ENCODE measurements at places on chromosomes 1 and 21.

DNA sequence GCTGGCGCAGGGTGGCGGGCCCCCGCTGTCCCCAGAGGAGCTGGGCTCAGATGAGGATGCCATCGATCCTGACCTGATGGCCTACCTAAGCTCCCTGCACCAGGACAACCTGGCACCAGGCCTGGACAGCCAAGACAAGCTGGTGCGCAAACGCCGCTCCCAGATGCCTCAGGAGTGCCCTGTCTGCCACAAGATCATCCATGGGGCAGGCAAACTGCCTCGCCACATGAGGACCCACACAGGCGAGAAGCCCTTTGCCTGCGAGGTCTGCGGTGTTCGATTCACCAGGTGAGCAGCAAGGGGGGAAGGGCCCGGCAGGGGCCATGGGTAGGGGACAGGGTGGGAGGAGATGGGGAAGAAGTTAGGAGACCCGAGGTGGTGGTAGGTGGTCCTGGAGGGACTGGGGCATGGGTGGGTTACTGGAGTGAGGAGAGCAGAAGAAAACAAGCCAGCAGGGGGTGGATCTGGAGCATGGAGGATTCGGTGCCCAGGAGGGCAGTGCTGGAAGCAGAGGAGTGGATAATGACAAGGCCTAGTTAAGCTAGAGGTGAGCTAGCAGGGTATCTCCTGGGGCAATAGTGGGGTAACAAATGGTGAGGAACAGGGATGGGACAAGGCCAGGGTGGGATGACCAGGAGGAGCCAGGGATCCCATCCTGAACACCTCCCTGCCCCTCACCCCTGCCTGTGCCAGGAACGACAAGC is 13.1 kb downstream of the ZBTB7B start:
- DNase-seq, result no peak

- no peak for DNase-seq
Observed at GRCh38 chr1:230371923-230372703, 54.0 kb downstream of the PGBD5 start.

DNA sequence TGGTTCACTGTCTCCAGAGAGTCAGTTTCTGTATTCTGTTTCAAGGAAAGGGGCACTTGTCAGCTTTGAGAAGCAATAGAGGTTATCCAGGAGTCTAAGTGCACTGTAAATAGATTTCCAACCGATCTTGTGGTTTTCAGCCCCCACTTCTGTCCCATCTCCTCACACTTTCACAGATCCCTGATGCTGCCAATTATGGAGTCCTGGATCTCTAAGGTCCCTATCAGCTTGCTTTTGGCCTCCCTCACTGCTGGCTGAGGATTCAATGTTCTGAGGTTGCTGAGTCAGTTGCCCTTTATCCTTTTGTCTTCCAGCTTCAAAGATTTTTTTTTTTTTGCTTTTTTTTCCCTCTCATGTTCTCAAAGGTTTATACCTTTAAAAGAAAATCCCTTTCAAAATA is 98.4 kb downstream of the DIRAS3 start:
- no peak for DNase-seq

- no peak for DNase-seq
Observed at GRCh38 chr1:222896630-222897526, 82.0 kb downstream of the DISP1 start.

- DNase-seq, result no peak
Observed at GRCh38 chr21:24367936-24368335, 1239.3 kb downstream of the MRPL39 start.

- peak; percentile 64 for DNase-seq
Observed at GRCh38 chr1:110672001-110672752, 2.6 kb downstream of the KCNA3 start.

GRCh38 chr21:39048574-39048973 is 134.7 kb downstream of the PSMG1 start:
- DNase-seq, result no peak

DNA sequence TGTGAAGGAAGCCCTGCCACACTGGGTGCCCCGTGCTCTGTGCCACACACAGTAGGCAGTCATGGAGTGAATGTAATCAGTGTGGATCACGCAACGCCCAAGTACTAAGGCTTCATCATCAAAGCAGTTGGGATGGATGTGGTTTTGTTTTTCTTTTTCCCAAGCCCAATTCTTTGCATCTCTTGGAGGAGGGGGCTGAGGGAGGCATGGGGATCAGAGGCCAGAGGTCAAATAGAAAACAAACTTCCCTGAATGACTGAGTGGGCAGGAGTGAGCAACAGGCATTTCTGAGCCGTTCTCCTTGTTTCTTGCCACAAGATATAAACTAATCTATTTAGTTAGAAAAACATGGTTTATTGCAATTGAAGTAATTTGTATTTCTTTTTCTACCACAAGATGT is 85.3 kb downstream of the TRABD2B start:
- no peak for DNase-seq

- peak; percentile 7 for DNase-seq
Observed at GRCh38 chr1:32321712-32322291, 14.2 kb downstream of the MARCKSL1 start.

- no peak for DNase-seq
Observed at GRCh38 chr21:27622631-27623030, 655.7 kb upstream of the ADAMTS5 start.

DNA sequence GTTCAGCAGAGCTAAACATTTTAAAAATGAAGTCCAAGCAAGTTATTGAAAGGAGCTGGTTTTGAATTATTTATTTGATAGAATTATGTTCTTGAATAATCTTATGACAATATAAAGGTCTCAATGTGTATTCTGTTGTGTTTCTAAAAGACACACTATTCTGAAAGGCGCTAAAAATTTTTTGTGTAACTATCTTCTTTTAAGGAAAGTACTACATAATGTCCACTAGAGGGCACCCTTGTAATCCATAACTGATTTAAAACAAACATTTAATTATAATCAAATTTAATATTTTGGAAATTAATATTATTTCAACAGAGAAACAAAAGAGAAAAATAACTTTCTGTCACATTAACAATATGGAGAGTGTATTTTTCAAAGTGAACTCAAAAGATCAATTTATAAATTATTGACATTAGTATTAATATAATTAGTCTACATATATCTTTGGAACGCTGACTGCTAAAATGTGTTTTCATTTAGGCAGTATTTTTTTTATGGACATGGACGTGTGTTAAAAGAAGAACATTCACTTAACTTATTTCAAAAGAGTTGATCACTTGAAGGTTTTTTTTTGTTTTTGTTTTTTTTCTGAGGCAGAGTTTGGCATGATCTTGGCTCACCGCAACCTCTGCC is 248.4 kb downstream of the DENND1B start:
- no peak for DNase-seq

GRCh38 chr1:25917996-25918395 is 11.8 kb upstream of the STMN1 start:
- DNase-seq, result no peak

DNA sequence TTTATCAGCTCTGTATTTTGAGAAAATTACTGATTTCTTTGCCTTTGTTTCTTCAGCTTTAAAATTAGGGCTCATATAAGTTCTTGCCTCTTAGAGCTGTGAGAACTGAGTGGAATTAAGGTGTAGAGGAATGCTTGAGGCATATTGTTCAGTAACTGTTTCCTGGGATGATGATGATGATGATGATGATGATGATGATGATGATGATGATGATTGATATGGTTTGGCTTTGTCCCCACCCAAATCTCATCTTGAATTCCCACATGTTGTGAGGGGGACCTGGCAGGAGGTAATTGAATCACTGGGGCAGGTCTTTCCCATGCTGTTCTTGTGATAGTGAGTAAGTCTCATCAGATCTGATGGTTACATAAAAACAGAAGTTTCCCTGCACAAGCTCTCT is 118.7 kb downstream of the CHRM3 start:
- DNase-seq, result no peak

DNA sequence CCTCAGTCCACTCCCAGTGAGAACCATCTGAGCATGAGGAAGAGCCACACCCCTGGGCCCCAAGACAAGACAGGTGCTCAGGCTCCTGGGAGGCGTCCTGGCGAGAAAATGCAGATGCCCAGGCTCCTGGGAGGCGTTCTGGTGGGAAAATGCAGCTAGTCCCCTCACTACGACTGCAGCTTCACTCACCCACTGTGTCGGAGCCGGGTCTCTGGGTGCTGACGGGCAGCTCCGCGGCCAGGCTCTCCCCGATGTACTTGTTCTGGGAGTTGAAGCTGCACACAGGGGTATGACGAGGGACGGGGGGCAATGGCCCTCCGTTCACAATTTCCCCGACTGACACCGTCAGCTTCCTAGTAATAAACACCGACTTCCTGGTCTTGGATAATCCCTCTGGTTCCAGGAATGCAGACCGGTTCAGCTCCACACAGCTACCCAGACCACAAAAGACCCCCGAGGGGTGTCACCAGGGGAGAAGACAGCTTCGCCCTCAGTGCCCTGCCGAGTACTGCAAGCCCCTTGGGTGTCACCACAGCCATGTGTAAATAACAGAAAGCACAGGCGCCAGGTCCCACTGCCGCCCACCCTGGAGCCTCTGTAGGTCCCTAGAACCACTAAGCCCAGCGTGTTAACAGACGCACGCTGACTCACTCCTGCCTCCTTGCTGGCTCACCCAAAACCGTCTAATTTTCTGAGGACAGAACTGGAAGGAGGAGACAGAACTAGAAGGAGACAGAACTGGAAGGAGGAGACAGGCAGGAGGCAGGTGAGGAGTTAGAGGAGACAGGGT is 19.5 kb downstream of the MCM3AP start:
- DNase-seq, result no peak

- DNase-seq, result no peak
Observed at GRCh38 chr1:185453496-185454192, 136.6 kb upstream of the IVNS1ABP start.

DNA sequence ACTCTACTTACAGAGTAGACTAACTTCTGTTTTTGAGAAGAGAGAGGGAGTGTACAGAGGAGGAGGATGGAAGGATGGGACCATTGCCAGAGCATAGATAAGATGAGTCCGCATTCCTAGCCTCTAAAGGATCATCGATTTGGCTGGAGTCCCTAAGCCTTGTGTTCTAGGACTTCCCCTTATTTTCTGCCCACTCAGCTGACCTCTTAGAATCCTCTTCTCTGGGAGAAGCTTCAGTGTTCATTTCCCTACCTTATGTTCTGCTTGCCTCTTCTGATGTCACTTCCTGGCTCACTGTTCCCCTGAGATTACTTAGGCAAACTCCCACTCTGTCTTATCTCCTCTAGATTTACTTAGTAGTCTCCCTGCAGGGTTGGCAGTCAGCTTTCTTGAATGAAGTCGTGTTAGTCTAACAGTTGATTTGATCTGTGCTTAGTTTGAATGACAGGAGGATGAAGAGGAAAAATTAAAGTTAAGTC is 156.7 kb downstream of the SYT2 start:
- no peak for DNase-seq

DNA sequence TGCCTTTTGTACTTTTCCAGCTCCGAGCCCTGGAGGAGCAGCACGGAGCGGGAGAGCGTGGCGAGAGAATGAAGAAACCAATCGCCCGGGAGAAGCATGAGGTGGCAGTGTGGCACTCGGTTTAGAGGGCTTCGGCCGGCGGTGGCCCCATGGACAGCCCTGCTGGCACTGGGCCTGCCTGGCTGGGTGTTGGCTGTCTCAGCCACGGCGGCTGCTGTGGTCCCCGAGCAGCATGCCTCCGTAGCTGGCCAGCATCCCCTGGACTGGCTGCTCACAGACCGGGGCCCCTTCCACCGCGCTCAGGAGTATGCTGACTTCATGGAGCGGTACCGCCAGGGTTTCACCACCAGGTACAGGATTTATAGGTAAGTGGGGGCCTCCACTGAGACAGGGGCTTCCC is 59.0 kb downstream of the BRINP2 start:
- no peak for DNase-seq

DNA sequence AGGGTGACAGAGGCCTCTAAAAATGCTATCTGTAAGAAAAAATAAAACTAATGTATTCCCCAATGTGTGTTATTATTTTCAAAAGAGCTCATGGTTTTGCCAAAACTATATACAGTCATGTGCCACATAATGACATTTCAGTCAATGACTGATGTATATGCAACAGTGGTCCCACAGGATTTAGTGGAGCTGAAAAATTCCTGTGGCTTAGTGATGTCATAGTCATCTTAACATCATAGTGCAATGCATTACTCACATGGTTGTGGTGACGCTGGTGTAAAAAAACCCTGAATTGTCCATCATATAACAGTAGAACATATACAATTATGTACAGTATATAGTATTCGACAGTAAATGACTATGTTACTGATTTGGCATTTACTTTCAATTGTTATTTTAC is 172.4 kb downstream of the CACNA1E start:
- no peak for DNase-seq

DNA sequence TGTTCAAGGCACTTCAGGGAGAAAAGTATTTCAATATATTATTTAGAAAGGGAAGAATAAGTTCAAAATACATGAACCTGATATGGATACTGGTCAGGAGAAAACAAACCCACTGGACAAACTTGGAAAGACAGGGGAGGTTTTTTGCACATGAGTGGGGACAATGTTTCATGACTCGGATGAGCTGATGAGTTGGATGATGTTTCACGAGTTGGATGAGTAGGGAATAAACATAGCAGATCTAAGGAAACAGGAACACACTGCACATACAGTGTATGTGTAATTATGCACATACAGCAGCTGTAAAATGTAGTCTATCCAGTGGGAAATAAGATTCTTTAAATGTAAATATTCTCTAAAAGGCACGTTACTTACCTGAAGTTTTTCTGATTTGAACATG is 682.9 kb upstream of the ADAMTS5 start:
- DNase-seq, result no peak

DNA sequence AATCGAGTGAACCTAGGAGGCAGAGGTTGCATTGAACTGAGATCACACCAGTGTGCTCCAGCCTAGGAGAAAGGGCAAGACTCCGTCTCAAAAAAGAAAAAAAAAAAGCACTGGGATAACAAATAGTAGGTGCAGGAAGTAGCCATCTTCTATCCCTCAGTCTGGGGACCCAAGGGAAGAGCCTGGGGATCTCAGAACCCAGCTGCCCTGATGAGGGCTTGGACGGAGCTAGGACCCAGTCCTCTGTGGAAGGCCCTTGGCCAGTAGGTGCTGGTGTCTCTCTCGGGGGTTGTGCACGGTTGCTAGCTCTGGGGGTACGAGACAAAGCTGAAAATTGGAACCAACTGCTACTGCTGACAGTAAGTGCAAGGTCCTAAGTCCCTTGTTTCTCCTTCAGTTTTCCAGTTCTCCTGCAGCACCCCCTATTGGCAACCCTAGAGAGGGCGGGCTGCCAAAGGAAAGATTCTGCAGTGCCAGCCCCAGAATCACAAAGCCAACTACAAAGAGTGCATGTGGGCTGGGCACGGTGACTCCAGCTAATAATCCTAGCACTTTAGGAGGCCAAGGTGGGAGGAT is 57.6 kb upstream of the KIF1B start:
- no peak for DNase-seq

GRCh38 chr1:184392779-184393522 is 6.1 kb downstream of the C1orf21 start:
- DNase-seq, result no peak

DNA sequence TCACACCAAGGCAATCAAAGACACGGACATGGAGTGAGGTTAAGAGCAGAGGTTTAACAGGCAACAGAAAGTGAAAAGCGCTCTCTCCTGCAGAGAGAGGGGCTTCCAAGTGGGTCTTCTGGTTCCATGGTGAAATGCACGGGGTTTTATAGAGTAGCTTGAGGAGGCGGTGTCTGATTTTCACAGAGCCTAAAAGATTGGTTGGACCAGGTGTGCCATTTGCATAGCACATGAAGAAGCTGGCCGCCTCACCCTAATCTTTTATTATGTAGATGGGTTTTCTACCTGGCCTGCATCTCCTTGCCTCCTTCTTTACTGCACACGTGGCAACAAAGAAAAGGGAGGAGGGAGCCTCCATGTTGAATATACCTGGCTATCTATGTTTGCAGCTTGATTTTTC is 197.3 kb downstream of the RYR2 start:
- DNase-seq, result no peak

- no peak for DNase-seq
Observed at GRCh38 chr1:29669158-29669871, 433.0 kb downstream of the PTPRU start.

GRCh38 chr21:26814386-26814785 is 30.8 kb downstream of the ADAMTS1 start:
- no peak for DNase-seq

All from CD4-positive, alpha-beta T cell (primary cell).